Ammon's horn (tissue), 1 donor: ENCODE measurements at places on chromosomes 3 and 15.

DNA sequence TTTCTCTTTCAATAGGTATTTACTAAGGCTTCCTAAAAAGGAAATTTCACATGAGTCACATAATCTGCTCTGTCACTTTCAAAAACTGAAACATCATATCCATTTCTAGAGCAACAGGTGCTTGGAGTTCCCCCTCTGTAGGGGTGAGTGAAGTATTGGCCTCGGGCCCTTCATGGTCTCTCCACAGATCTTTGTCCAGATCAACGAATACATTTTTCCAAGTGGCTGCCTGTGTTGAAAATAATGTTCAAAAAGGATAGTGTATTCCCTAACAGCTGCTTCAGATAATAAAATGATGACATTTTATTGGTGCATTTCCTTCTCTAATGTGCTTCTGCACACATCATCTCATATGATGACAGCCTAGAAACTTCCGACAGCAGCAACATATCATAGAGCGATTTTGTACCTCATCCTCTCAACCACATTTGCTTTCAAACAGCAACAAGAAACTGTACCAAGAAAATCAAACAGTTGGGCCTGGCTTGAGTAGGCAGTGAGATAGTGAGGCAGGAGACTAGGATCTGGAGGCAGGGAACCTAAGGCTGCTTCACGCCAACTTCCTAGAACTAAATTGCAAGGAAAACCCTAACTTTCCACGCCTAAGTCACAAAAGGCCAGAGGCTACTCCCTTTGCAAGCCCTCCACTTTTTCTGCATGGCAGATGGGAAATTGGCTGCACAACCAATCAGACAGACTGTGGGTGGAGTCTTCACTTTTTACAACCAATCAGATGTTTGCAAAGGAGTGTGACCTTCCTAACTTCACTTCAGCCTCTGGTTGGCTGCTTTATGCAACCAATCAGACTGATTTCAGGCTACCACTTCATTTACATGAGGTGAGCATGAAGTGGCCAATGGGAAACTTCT lies 340.2 kb downstream of the LRRC3B start:
- DNase-seq: no peak

DNA sequence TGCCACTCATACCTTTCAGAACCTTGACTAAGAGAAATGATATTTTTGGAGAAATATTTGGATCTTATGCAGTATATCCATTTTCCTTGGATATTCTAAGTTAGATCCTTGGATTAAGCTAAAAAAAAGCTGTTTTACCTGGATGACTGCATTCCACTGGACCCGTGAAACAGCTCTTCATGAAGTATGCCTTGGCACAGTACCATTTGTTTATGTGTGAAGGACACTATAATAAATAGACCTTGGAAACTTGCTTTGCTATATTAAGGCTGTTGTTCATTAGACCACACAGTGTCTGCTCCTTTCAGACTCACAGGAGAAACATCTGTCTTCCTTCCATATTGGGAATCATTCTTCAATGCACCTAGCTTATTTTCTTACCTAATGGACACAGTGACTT lies 651.0 kb upstream of the TGFBR2 start:
- DNase-seq: no peak

GRCh38 chr15:49855917-49856637 lies 235.2 kb downstream of the DTWD1 start:
- no peak for DNase-seq

DNA sequence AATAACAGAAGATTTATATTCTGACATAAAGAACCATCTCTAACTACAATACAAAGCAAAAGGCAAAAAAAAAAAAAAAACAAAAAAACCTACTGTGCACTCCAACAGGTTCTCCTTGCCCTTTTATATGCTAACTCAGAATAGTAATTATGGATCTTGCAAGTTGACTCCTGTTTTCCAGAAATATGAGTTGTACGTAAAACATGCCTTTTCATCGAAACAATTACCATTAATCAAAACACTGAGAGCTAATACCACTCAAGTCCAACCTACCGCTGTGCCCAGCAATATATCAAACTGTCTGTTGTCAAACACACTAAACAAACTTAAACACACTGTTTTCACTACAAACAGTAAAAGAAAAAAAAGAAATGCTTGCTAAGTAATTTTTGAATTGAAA lies 389.8 kb downstream of the TBC1D5 start:
- no peak for DNase-seq

DNA sequence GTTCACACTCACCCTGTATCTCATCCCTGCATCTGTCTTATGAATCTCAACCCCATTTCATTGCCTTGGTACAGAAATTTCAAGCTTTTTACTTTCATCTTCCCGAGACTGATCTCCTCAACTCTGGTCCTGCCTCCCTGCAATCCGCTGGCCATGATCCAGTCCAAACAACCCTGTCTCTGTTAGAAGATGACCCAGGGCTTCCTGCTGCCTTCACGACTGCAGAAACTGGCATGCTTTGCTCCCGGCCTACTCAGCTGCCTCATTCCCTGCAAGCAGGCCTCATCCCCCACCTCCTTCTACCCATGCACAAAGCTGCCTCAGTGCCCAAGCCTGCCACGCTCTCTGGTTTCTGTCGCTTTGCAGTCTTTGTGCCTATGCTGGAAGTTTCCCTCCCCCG lies 12.4 kb downstream of the HES1 start:
- peak; percentile 74 for DNase-seq

GRCh38 chr3:171563298-171563697 lies 103.1 kb upstream of the TNIK start:
- DNase-seq: no peak
